SHP77 treated with DMSO at 0.1 percent for 48 hours (cell line): ENCODE measurements at places on chromosomes 6 and 20.

DNA sequence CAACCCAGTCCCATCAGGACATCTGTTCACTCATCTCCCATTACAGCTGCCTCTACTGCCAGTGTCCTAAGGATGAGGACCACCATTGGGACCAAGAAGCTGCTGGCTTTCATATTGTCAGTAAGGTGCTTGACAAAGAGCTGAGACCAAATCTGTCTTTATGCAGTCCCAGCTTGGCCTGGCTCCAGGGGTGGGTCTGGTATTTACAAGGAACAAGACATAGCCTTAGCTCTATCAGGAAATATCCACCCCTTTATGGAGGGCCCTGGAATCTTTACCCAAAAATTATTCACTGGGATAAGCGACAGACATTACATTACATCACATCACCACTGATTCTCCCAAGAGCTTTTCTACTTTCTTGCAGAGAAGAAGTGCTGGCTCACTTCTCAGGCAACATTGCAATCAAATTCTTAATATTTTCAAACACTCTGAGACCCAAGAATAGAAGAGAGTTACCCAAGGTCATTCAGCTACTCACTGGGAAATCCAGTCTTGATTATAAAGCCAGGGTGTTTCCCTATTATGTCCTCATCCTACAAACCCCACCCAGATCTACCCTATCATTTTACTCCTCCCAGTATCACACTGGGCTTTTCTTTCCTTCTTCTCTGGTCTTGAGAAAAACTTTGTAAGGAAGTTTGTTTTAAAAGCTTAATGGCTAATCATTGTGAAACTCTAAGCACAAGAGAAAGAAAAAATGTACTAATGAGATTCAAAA, 11.5 kb upstream of the PI3 start:
- DNase-seq = no peak

- no peak for DNase-seq
Observed at GRCh38 chr6:14718861-14719260, 527.0 kb upstream of the JARID2 start.

DNA sequence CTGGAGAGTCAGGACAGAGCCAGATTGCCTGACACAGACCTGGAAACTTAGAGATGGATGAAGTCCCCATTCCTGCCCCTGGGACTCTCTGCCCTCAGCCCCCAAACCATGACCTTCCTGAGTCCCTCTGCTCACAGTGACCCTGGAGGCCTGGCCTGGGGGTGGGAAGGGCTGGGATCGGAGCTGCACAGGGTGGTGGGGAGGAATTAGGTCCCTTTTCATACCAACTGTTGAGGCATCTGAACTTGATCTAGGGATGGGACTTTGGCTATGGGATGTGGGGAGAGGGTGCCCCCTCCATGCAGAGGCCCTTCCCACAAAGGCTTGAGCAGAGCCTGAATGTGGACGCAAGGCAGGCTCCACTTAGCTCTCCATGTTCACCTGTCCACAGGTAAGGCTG, 144.1 kb downstream of the MRPL14 start:
- DNase-seq = no peak

- no peak for DNase-seq
Observed at GRCh38 chr20:20413810-20414281, 45.9 kb downstream of the INSM1 start.

- DNase-seq = no peak
Observed at GRCh38 chr6:36927691-36928546, 26.6 kb upstream of the PI16 start.

DNA sequence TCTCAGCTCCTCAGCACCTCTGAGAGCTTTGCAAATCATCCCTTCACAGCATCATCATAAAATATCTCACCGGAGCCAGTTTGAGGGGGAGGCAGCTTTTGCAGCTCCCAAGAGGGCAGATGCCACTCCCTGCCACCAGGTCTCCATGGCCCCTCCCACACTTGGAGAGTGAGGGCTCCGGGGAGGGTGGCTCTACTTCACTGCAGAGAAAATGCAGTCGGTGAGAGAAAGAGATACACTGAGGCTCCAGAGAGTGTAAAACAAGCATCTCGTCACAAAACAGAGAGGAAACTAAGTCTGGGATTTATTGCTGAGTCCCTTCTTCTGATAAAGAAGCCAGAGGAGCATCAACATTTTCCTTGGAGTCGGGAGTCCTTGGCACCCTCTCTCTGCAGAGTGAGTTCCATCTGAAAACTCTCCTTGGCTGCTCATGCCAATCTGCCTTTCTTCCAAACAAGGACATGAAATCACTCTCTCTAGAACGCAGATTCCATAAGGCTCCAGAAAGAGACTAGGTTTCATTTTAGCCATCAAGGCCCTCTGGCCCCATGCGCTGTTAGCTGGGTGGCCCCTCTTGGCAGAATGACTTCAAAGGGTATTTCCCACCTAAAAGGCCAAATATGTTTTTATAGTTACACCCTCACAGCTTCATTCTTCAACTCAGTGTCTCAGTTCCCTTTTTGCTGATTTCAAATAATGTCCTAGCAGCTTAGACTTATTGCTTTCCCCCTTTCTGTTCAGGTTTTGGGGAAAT, 70.6 kb upstream of the F13A1 start:
- no peak for DNase-seq

DNA sequence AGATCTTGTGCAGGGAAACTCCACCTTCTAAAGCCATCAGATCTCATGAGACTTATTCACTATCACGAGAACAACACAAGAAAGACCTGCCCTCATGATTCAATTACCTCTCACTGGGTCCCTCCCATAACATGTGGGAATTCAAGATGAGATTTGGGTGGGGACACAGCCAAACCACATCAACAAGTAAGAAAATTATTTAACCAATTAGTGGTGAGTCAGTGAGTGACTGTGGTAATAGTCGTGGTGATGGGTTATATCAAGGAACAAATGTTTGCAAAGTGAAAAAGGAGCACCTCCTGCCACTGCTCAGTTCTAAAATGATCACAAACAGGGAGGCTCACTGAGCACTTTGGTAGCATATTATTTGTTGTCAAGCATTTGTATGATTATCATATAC, 20.6 kb downstream of the EPM2A start:
- no peak for DNase-seq

- no peak for DNase-seq
Observed at GRCh38 chr20:55239269-55239668, 763.9 kb downstream of the DOK5 start.

DNA sequence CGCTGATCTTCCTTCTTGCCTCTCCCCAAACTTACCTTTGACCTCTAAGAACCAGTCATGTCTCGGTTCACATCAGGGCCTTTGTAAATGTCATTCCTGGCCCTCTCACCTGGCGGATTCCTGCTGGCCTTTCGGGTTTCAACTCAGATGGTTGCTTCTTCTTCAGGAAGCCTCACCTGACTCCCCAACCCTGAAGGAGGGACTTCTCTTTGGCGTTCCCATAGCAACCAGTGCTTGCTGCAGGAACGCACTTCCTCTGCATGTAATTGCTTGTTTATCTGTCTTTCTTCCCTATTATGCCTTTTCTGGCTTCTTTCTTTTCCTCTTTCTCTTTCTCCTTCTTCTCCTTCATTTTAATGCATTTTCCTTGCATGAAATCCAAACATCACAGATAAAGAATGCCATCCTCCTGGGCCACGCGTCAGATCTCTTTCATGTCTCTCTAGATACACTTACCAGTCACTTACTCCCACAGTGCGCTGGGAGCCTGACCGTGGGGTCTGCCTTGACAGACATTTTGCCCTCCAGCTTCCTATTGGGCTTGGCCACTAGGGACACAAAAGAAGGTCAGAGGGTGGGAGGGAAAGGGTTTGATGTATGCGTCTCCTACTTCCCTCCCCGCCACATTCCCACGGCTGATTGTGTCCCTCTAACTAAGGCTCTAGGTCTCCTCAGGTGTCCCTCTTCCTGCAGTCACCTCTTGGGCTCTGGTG, 295.7 kb upstream of the TSHZ2 start:
- no peak for DNase-seq

DNA sequence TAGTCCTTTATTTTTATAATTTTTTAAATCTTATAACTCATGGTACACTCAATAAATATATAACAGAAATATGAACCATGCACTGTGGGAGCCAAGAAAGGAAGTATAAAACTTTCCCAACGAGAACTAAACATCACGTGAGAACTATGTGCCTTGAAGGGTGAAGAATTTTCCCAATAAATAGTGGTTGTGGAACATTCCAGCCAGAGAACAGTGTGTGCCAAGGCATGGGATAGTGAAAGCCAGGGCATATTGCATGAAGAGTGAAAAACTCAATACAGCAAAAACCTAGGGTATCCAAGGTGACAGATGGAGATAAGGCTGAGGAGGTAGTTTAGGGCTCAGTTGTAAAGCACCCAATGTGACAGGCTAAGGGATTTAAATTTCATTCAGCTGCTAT, 86.1 kb downstream of the SIM1 start:
- no peak for DNase-seq

GRCh38 chr20:58436868-58437645, 48.0 kb downstream of the VAPB start:
- no peak for DNase-seq

DNA sequence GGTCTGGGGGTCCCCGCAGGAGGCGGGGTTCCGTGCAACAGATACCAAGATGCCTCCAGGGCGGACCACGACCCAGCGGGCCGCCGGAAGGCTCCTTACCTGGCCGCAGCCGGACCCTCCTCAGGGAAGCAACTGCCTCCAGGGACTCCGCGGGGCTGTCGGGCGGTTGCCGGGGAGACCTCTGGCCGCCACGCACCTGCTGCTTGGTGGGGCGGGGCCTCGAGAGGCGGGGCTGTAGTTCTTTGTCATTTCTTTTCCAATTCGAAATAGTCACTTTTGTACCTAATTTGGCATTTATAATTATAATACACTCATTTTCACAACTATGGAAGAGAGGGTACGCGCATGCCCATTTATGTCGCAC, 647 bp downstream of the AK9 start:
- DNase-seq = peak; percentile 59

DNA sequence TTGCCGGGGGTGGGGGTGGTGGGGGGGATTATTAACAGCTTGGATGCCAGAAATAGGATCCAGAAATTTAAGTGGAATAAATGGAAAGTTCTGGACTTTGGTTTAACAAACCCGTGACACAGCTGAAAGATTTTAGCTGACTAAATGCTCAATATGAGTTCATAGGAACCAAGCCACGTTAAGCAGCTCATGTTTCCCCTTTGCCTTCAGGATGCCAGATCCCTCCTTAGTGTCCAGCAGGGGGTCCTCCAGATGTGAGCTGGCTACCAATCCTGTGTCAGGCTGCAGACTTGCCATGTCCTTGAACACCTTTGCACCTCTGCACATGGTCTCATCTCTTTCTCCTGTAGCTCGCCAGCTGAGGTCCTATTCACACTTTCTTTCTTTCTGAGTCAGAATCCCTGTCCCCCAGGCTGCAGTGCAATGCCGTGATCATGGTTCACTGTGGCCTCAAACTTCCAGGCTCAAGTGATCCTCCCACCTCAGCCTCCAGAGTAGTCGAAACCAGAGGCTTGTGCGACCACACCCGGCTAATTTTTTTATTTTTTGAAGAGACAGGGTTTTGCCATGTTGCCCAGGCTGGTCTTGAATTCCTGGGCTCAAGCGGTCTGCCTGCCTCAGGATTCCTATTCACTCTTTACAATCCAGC, 133.3 kb upstream of the ARMC2 start:
- DNase-seq = no peak

DNA sequence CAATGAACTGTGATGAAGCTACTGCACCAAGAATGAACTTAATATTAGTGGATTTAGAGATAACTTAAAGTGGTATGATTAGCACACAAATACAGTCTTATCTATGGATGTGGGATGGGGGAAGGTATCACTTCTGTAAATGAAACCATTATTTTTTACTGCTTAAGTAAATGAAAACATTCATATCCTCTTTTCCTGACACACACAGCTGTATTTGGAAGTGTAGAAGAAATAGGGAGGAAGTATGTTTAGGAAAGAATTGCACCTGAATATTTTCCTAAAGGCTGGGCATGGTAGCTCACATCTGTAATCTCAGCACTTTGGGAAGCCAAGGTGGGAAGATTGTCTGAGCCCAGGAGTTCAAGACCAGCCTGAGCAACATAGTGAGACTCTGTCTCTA, 96.8 kb downstream of the HIVEP2 start:
- no peak for DNase-seq

GRCh38 chr20:22182148-22182547, 402.2 kb downstream of the FOXA2 start:
- no peak for DNase-seq

DNA sequence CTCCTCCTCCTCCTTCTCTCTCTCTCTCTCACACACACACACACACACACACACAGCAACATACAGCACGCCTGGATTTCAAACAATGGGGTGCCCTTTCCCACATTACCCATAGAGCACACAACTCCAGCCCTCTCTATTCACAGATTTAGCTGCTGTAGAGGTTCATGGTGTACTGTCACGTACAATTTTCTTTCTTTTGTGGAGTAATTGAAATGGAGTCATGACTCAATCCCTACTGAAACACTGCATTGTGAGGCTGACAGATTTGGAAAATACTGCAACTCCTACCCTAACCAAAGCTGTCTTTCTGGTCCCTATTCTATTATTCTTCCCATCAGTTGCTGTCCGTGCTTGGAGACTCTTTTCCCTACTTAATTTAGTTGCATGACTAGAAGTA, 166.9 kb downstream of the EDN1 start:
- no peak for DNase-seq

DNA sequence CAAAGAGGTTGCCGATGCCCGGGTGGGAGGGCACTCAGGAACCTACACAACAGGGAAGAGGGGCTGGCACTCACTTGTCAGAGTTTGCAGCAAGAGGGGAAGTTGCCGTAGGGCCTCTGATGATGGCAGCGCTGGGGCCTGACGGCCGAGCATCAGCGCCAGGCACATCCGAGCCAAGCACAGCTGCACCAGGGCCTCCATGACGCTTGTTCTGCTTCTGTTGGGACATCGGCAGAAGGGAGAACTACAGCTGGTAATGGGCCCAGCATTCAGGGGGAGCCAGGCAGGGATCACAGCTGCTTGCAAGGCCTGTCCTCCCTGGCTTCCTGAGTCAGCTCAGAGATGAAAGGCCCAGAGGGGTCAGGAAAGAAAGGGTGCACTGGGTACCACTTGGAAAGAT, 367.7 kb downstream of the CDH4 start:
- DNase-seq = no peak

GRCh38 chr20:64176971-64177370, 12.7 kb downstream of the MYT1 start:
- no peak for DNase-seq

GRCh38 chr6:80249897-80250296, 143.4 kb downstream of the BCKDHB start:
- no peak for DNase-seq
